ENCODE measurements at places on chromosomes 5 and 9.

DNA sequence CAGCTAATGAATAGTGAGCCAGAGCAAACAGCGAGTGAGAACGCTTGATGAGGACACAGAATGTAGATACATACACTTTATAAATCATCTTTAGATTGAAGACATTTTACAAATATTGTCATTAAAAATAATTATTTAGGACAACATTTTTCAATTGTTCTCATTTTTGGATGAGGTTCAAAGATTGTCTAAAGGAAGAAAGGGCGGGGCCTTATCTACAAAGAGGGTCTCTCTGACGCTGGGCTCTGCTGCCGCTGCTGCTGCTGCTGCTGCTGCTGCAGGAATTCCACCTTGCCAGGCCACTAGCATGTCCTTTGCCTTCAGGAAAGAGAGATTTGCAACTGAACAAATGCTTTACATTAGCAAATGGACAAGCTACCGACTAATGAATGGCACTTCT, 220.7 kb upstream of the TMEM161B start:
- DNase-seq: no peak

- no peak for DNase-seq
Measured at GRCh38 chr5:143862271-143862670, 50.3 kb downstream of the HMHB1 start.

GRCh38 chr5:32814141-32814540, 103.0 kb downstream of the NPR3 start:
- no peak for DNase-seq

DNA sequence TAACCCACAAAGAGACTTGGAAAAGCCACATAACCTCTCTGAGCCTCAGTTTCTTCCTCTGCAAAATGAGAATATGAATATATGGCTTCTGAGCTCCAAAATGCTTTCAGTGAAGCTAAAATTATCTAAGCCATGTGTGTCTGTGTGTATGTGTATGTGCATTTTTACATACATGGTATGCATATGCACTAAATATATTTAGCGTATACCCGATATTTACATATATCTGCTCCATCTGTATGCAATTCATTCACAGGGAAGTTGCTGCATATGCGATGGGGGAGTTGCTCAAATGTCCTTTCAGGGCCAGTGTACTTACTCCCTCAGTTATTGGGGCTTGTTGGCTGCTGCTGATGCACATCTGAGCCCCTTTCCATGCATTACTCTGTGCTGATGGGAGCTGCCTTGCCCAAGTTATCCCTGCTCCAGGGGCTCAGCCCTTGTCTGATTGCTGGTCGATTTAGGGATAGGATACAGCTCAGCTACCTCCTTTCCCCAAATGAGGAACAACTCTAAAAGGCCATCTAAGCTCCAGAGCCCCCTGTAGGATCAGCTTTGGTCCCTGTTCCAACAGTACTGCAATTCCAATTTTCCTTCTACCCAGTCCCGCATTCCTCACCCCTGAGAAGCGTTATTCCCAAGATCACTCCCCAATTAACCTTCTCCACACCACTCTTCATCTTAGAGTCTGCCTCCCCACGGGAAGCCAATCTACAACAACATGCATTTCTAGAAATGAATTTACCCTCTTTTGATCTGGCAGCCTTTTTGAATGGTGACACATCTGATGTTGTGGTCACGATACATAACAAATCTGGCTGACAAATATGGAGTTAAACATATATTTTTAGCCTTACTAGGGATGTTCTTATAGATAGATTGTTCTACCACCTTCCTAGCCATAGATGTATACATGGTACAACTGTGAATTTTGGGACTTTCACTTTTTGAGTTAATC, 15.9 kb downstream of the RHOBTB3 start:
- no peak for DNase-seq

GRCh38 chr9:96655198-96655851, at the start of gene PRXL2C:
Gene PRXL2C (minus strand): TSS chr9:96655317. CDS start chr9:96655281, 36 bp downstream.
- DNase-seq: peak; percentile 68

DNA sequence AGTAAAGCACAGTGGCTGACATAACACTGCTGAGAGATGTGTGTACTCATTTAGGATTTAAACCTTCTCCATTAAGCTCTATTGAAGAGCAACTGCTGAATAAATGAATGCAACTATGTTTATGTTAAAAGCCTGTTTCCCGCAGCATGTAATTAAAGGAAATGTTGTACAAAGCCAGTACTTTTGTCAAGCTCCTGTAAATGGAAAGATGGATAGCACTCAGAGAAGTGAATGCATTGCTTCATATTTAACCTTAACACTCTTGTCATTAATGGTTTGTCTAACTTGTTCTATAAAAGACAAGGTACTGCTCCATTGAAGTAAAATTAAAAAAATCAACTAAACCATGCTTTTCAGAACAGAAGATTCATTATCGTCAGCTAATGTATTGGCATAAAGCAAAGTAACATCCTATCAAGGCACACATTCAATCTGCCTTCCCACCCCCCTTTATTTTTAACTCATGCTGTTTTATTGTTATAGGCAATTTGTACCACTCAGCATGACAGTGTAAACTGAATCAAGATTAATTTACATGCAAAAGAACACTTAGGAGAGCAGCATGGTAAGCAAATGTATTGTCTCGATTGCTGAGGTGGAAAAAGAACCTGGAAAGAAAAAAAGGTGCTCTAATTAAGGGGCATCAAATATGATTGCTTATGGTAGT, 240.9 kb upstream of the TBCA start:
- peak; percentile 83 for DNase-seq

GRCh38 chr9:34633851-34634550, 3.6 kb downstream of the SIGMAR1 start:
- peak; percentile 72 for DNase-seq

DNA sequence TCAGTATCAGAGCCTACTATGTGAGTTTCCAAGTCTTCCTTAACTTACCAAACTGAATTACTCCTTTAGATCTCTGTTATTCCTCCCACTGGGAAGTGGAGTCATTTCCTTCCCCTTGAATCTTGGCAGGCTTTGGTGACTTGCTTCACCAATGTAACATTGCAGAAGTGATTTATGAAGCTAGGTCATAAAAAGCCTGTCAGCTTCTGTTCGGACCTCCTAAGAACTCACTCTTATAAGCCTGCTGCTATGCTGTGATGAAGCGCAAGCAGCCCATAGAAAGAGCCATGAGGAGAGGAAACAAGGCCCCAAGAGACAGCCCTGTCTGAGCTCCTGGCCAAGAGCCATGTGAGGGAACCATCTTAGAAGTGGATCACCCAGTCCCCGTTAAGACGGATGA, 14.2 kb upstream of the FOXB2 start:
- no peak for DNase-seq

DNA sequence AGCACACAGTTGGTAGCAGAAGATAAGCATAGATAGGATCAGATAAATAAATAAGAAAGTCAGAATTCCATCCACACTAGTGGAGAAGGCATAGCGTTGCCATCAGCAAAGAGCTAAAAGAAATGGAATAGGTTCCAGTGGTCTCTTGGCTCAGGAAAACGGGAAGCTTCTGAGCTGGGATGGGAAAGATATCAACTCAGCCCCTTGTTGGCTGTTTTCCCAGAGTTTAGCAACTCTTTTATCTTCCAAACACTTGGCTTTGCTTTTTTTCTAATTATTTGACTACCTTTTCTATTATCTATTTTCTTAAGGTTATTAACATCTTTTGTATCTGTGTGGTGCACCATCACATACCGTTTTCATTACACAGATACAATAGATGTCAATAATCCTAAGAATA, 445.7 kb upstream of the TRPC7 start:
- no peak for DNase-seq

DNA sequence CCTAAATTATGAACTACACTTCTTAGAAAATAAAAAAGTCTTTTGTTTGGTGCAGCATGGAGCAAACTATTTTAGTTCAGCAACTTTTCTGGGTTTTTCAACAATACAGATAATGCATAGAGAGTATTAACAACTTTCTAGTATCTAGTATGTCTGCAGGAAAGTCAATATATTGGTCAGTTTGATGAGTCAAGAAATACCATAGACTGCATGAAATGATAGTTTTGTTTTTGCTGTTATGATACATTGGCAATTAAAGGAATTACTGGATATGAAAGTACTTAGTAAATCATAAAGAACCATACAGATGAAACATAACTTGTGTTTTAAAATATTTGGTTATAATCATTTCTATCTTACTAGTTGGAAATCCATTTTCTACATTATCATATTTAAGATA, 173.5 kb downstream of the GIN1 start:
- no peak for DNase-seq

DNA sequence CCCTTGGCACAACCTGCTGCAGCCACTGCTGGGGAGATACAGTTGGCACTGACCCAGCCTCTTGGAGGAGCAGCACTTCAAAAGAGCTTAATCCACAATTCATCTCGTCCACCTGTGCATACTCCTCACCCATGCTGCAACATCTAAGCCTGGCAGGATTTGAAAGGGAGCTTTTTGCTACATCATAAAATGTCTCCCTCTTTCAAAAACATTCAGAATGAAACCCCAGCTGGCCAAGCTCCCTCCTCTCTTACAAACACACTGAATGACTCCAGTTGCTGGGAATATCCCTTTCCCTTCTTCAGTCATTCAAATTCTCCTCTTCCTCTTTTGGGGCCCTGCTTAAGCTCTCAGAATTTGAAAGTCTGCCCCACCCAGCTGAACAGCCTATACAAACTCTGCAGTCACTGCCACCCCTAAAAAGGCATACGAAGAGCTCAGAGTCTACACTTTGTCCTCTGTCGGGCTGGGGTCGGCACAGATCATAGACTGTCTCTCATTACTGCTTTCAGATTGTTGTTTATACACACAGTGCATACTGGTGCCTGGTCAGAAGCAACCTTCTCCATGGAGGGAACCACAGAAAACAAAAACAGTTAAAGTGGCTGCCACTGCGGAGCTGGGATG, 8.8 kb upstream of the C5orf15 start:
- DNase-seq: no peak

- no peak for DNase-seq
Measured at GRCh38 chr5:177320879-177321278, 9.2 kb upstream of the MXD3 start.

DNA sequence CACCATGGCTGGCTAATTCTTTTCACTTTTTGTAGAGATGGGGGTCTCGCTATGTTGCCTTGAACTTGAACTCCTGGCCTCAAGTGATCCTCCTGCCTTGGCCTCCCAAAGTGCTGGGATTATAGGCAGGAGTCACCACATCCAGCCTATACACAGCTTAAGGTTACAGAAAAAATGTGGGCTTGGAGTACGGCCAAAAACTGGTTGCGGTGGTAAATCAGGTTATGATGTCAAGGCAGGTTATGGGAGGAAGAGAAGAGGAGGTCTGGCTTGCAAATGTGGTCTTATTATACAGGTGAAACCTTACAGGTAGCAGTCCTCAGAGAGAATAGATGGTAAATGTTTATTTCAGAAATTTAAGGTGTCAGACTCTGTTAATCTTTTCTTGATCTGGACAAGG, 30.7 kb upstream of the SYK start:
- no peak for DNase-seq

GRCh38 chr5:80082731-80083100, 47.6 kb downstream of the THBS4 start:
- DNase-seq: peak; percentile 83

- DNase-seq: no peak
Measured at GRCh38 chr9:122562134-122562760, 9.3 kb downstream of the OR1N2 start.

DNA sequence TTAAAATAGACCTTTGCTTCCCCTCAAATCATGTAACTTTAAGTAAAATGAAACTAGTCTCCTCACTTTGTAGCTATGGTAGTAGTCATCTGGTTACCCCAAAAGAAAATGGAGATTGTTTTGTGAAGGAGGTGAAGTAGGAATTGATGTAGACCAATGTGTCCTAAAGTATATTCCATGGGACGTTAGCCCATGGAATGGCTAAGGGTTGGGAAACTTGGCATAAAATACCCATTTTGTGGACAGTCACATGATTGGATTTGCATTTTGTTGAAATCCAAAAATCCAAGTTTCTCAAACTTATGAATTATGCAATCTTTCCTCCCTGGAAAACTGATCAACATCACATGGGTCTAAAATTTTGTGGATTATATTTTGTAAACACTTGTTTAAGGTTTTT, 290.6 kb downstream of the OSTF1 start:
- DNase-seq: no peak

GRCh38 chr5:62708481-62709325, 130.1 kb downstream of the LRRC70 start:
- no peak for DNase-seq

DNA sequence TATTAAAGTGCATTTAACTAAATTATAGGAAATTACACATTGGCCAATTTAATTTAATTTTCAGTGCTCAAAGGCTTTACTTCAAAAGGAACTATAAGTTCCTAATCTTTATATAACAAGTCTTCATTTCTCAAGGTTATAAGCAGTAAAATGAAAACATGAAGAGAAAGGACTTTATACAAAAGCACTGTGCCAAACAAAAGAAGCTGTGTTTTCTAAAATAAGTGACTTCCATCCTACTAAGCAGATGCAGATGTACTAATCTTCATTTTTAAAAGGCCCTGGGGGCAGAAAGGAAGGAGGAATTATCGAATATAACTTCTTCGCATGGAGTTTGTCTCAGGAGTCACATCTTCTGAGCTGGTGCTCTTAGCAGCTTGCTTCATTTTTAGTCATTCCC, 81.4 kb downstream of the SHC3 start:
- DNase-seq: no peak

DNA sequence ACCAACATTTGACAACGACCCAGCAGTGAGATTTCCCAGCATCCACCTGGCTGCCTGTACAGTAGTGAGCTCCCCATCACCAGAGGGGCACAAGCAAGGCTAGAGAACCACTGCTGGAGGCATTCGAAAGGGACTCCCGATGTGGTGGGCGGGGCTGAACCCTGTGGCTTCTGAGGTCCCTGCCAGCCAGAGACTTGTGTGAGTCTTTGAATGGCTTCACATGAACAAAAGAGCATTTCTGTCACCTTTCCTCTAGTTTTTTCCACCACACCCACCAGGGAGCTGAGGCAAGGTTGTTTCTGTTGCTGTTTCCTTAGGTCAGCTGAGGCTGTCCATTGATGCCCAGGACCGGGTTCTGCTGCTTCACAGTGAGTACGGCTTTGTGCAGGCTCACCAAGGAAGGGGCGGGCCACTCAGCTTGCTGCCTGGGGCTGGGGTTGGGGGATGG, 15.7 kb downstream of the RGS3 start:
- no peak for DNase-seq

DNA sequence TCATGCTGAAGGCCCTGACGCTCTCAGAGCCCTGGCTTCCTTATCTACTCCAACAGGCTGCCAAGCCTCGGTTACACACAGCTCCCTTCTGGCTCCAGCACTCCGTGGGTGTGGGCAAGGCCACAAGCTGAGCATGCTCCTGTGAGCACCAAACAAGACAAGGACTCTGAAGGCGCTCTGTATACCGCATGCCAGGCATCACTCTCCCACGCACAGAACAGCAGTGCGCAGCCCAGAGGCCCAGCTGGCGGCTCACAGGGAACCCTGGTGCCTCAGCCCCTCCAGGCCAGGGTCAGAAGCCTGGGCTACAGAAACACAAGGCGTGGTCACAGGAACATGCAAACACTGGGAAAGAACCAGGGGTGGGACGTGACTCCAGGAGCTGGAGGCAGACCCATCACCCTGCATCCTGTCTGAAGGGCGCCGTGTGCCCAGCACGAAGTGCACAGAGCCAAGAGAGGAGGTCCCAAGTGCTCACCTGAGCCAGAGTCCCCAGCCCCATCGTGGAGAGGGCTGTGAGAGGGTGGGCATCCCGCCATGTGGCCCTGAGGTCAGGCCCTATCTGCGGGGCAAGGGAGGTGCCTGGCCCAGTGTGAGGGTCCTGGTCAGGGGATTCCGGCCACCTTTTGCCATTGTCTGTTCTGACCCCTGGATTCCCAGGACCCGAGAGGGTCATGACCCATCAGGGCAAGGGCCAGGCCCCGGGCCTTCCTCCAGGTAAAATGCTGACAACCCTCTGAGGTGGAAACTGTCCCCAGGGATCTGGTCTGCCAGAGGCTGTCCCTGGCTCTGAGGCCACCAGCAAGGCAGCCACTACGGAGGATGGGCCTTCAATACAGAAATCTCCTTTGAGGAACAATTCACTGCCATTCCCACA, 54.7 kb downstream of the COL23A1 start:
- DNase-seq: no peak
